ENCODE measurements at places on chromosomes 5 and 9. TPM values are rescaled to one million over a fixed set of nuclear protein-coding genes. Genes with fewer than 3 reads are reported as not detected.

DNA sequence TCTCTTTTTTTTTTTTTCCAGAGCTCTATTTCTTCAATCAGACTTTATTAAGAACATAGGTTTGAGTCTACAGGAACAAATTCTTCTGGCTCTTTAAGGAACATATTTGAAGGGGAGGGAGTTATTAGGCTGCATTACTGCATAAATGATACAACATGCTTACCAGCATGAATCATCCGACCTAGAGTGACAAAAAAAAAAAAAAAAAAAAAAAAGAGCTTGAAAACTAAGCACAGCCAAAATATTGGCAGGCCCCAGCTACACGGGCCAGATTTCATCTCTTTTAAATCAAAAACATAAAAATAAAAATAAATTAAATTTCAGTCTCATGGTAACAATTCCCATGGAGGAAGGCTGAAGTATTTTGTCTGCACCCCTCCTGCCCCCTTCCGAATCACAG, 26.3 kb downstream of the MSX2 start:
- peak; percentile 42 for DNase-seq

DNA sequence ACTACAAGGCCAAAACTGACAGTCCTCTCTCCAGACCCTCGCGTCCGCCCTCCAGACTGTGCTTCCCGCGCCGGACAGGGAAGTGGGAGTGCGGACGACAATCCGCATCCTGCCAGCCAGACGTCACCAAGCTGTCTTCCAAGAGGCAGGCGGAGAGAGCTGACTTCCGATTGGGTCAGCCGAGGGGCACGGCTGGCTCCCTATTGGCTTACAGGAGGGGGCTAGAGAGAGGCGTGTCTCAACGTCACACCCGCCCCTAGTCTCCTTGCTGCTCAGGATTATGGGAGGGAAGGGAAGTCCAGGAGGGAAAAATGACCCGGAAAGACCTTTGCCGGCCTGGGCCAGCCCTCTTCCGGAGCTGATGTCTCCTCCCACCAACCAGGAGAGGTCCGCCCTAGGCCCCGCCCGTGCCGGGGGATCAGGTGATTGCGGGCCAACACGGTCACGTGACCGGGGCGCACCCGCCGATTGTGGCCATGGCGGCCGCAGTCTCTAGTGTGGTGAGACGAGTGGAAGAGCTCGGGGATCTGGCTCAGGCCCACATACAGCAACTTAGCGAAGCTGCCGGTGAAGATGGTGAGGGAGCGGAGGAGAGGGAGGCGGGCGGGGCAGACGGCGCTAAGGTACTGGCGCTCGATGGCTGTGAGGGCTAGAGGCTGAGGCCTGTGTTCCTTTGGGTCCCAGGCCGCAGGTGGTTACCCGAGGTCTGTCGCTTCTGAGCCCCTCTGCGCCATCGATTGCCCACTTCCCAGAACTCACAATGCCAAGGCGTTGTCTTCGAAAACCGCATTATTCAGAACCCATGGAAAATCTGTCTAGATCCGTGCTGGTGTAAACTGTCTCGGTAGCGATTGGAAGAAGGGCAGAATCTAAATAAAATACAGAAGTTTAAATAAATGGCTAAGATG, at the start of gene RIMOC1:
TSS of gene RIMOC1 (plus strand) at position 453 of the 908 bp plus-strand sequence. CDS start at position 477, 24 bp downstream.
- peak; percentile 99 for DNase-seq

- no peak for DNase-seq
Observed at GRCh38 chr5:82023644-82024043, 51.8 kb downstream of the ATG10 start.

MZB1 gene
- total RNA-seq: not detected

DNA sequence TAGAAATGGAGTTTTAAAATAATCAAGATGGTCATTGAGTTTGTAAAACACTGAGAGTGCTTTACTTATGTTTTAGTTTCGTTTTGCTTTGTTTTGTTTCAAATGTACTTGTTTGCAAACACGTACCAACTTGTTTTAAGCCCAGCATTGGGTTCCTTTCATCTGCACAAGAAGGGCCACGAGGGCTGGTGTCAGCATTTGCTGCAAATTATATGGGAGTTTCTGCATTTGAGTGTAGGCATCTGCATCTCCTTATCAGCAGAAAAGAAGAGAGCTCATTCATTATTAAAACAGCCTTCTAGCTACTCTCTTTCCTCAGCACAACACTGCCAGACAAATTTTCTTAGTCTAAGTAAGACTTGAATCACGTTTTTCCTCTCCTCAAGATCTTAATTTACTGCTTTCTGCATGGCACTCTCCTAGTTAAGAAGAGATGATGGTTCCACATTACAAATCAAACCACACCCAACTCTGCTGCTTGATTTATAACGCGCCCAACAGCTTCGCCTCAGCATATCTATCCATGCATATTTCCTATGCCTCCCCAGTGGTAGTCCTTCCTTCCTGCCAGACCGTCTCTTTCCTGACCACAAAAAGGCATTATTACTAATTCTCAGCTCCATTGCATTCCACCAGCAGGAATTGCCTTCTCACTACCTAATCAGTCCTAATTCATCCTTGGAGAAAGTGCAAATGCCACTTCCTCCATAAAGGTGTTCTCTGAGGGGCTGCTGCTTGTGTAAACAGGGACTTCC, 95.2 kb upstream of the CAST start:
- peak; percentile 38 for DNase-seq

DNA sequence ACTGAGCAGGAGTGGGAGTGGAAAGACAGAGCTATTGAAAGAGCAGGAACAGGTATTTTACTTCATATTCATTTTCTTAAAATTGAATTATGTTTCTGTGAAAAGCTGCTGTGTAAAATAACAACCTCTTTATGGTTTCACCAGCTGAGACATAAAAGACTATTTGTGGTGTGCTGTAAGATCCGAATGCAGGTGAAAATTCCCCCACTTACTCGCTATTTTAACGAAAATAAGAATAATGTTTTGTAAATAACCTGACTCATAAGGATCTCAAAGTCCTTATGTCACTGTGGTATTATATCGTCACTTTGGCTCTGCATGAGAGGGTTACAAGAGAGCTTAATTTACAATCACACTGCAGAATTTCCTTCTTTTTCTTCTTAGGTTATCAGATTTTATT, 65.3 kb upstream of the NFIB start:
- no peak for DNase-seq

GRCh38 chr9:91036356-91036755, 234.7 kb downstream of the SYK start:
- DNase-seq: no peak

DNA sequence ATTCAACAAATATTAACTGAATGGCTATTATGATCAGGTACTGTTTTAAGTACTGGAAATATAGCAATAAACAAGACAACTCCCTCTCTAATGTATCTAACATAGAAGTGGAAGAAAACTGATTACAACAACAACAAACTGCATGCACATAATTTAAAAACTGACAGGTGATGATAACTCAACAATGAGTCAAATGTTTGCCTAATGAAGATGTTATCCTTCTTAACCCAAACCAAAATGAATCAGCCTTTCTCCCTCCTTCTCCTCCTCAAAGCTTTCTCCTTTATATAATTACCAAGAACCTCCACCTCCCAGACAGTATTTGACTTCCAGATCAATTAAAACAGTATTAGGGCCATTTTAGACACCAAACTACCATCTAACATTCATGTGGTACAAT, 49.3 kb downstream of the RICTOR start:
- DNase-seq: peak; percentile 13

- DNase-seq: no peak
Observed at GRCh38 chr5:95647886-95648860, 1.6 kb downstream of the RFESD start.

RORB gene
- total RNA-seq: not detected

CDC20B gene
- not detected for total RNA-seq

DNA sequence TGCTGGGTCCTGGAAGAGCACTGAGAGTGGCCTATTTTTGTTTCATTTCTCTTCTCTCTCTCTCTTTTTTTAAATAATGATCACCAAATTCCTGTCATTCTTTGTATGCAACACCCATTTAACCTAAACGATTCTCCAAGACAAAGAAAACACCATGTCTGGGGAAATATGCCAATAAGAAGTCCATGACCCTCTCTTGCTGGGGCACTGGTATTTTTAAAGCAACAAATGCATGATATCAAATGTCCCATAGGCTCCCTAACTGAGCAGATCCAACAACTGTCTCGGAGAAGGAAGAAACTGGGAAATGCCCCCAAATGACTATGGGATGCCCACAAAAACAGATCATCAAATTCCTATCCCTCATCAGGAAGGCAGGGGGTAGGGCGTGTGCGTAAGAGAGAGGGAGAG, 567.4 kb downstream of the CCDC171 start:
- DNase-seq: peak; percentile 15

DNA sequence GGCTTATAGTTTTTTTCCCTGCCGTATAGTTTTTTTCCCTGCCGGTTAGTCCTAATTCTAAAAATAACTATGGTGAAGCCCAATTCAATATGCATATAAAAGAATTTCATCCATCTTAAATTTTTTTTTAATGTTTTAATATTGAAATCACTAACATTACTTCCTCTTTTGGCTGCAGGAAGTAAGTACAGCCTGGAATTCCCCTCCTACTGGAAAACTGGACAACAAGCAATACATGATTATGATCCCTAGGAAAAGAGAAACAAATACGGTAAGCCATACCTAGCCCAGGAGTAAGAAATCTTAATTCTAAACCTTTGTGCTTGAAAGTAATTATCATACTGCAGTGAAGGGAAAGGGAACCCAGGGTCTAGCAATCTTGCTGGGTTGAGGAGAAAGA, 119.0 kb downstream of the NR3C1 start:
- DNase-seq: no peak

GRCh38 chr5:14134083-14134482, 9.1 kb upstream of the TRIO start:
- DNase-seq: no peak

DNA sequence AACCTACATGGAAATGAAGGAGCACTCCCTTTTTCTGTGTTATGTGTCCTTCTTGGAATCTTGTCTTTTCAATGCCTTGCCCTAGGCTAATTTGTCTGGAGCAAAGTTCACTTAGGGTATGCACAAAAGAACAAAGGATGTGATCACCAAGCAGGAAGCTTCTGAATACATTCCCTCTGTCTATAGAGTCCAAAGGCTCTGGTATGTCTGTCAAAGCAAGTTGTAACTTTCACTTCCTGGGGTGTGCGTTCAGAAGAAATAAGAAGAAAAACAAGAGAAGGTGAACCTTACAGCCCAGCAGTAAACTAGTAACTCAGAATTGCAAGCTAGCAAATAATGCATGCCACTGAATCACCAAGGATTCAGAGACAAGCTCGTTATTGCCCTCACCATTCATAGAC, 31.7 kb upstream of the CDH6 start:
- no peak for DNase-seq

CYLC2 gene
- total RNA-seq: not detected

BARHL1 gene
- not detected for total RNA-seq

- no peak for DNase-seq
Observed at GRCh38 chr9:79465156-79465555, 106.6 kb upstream of the TLE4 start.

GRCh38 chr9:110807956-110808598, 139.5 kb downstream of the MUSK start:
- no peak for DNase-seq

LCP2 gene
- total RNA-seq: not detected

PDLIM4 gene
- 91.4 TPM for total RNA-seq
